ENCODE measurements at places on chromosomes 4 and X.

- no peak for DNase-seq
Measured at GRCh38 chrX:50877310-50877709, 33.2 kb upstream of the BMP15 start.

GRCh38 chrX:5474282-5474681 lies 754.4 kb downstream of the NLGN4X start:
- DNase-seq, result no peak

DNA sequence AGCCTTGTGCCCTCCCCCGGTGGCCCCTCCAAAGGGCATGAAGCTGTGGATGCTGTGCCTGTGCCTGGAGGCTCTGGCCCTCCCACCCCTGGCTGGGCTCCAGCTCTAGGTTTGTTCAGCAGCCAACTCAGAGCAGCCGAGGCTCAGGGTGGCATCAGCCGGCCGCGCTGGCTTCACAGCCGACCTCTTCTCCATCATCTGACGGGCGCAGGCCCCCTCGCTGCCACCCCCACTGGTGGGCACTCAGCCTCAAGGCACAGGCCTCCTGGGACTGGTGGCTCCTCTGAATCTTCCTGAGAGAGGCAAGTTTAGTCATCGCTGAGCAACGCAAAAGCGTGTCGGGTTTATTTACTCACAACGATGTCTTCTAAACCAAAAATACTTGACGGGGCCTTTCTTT lies 46.0 kb downstream of the PCGF3 start:
- DNase-seq, result no peak

DNA sequence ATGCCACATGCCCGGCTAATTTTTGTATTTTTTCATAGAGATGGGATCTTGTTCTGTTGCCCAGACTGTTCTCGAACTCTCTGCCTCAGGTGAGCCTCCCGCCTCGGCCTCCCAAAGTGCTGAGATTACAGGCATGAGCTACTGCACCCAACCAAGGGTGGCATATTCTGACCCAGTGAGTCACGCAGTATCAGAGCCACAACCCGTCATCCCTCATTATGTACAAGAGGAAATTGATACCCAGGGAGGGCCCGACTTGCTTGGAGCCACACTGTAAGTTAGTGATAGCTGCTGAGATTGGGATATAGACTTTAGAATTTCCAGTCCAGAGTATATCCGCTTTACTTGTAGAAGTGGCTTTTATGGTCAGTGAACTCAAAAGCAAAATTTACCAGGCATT lies 14.6 kb downstream of the CCKAR start:
- DNase-seq, result no peak

GRCh38 chrX:24963823-24964222 lies 51.9 kb downstream of the ARX start:
- DNase-seq, result peak; percentile 3

DNA sequence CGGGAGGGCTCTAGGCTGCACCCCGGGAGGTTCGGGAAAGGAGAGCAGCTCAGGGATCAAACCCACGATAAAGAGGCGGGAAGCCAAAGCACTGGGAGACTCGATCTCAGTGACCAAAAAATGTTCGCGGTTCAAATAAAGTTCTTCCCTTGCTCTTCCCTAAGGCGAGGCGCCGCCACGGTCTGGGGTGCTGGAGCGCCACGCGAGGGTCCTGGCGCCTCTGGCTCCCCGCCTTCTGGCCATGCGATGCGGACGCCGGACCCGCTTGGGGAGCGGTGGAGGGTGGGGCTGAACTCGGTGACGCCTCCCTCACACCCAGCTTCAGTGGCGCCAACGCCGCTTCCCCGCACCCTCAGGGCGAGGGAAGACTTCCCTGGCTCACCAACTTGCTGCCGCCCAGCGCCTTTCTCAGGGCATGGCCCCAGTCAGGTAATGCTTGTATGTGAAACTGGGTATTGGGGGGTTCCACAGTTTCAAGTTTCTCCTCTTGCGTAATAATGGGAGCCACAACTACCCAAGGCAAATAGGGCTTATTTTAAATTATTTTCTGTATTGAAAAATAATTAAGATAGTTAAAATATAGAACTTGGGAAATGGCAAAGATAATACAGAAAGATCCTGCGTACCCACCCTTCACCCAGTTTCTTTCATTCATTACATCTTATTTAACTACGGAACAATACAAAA lies at the start of gene QRFPR:
Gene QRFPR (minus strand): TSS at position 243 of the 687 bp plus-strand sequence. CDS start 371 bp downstream, outside the sequence.
- no peak for DNase-seq
